Stimulated activated CD4-positive, alpha-beta T cell treated with anti-CD3 and anti-CD28 coated beads, TNF-alpha, amount 100 ng/mL, for 4 hours (primary cell): ENCODE measurements at places on chromosomes 11 and 22.

DNA sequence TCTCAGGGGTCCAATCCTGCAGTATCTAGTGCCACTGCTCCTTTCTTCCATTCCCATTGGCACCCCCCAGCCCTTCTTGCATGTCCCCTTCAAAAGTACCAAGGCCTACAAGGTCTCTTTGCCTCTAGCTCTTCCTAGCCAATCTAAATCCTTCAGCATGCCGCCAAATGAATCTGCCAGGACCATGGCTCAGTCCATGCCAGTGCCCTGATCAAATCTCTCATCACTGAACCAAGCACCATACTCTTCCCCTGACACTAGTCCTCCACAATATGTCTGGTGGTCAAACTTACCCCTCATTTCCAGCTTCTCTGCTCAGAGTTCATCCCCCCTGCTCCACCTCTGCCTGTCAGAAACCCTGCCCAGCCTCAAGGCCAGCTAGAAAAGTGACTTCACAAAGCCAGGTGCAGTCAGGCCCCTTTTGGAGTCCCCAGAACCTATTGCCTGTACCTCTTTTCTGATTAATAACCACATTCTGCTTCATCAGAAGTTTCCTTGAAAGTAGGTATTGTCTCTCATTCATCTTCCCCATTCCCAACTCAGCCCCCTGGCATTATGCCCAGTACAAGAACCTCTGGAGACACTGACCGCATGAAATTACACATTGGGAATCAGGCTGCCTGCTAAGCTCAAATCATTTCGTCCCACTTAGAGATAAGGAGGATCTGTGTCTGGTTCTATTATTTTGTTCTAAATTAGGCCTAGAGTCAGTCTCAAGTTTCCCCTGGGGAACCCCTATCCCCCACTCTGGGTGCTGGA, 11.4 kb downstream of the FEN1 start:
- DNase-seq, result no peak

GRCh38 chr11:97224396-97224795, 834.6 kb downstream of the JRKL start:
- DNase-seq, result no peak

GRCh38 chr11:69703768-69704507, at the start of gene FGF19:
FGF19 (minus strand) TSS chr11:69704022; CDS start chr11:69703876, 146 bp downstream.
- DNase-seq, result no peak

GRCh38 chr11:20729597-20730105, 60.3 kb downstream of the NELL1 start:
- no peak for DNase-seq

GRCh38 chr11:1303973-1304372, 5.5 kb downstream of the TOLLIP start:
- DNase-seq, result no peak
